ENCODE measurements at places on chromosomes 6 and 20. TPM values are rescaled to one million over a fixed set of nuclear protein-coding genes. Genes with fewer than 3 reads are reported as not detected.

LHFPL5 gene
- not detected for total RNA-seq

NCR2 gene
- not detected for total RNA-seq

ZNF335 gene
- 12.2 TPM for total RNA-seq

MACROD2 gene
- total RNA-seq = 1.8 TPM

CCM2L gene
- not detected for total RNA-seq

SS18L1 gene
- 10.4 TPM for total RNA-seq

BPIFB1 gene
- not detected for total RNA-seq

NANP gene
- total RNA-seq = 12.6 TPM

SLC17A1 gene
- not detected for total RNA-seq

MYB gene
- 4.0 TPM for total RNA-seq

VSTM2L gene
- 1.8 TPM for total RNA-seq

SALL4 gene
- total RNA-seq = 2.0 TPM

NMBR gene
- not detected for total RNA-seq

TINAG gene
- not detected for total RNA-seq

UBE2V1 gene
- total RNA-seq = 35.6 TPM

LIME1 gene
- total RNA-seq = 8.9 TPM

MOG gene
- total RNA-seq = not detected

FOXS1 gene
- total RNA-seq = 1.1 TPM

COL11A2 gene
- 0.37 TPM for total RNA-seq

Data from smooth muscle cell of the umbilical artery (primary cell).